ENCODE measurements at places on chromosomes 13 and 19.

DNA sequence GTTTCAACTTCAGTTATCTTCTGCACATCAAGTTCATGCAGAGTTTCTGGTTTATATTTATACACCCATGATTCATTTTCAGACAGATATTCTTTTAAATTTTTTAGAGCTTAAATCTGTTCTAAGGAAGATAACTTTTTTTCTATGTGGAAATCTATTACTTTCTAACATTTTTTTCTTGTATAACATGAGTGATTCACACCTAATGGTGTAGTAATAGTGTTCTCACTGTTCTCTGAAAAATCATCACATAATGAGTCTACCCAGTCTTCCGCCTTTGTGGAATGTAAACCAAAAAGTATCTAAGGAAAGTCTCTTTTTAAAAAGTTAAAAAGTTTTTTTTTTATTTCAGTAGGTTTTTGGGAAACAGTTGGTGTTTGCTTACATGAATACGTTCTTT lies 70.8 kb downstream of the FNDC3A start:
- no peak for DNase-seq

- DNase-seq, result no peak
Observed at GRCh38 chr13:35164324-35164932, 222.4 kb downstream of the NBEA start.

- no peak for DNase-seq
Observed at GRCh38 chr19:58060231-58060630, 1.1 kb downstream of the ZNF135 start.

DNA sequence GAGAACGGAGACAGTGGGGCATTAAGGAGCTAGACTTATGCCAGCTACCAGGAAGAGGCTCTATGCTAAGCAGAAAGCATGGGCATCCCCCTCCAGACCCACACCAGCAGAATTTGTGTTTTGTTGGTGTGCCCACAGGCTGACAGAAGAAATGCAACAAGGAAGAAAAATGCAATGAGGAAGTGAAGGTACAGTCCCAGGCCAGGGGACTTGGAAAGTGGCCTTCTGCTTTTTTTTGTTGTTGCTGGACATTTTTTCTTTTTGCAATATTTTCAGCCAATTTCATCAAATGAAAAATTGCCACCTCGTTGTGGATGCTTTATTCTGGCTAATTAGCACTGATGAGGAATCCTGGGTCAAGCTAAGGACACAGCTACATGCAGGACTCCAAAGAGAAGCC lies 167.7 kb downstream of the TSHZ3 start:
- DNase-seq, result no peak

DNA sequence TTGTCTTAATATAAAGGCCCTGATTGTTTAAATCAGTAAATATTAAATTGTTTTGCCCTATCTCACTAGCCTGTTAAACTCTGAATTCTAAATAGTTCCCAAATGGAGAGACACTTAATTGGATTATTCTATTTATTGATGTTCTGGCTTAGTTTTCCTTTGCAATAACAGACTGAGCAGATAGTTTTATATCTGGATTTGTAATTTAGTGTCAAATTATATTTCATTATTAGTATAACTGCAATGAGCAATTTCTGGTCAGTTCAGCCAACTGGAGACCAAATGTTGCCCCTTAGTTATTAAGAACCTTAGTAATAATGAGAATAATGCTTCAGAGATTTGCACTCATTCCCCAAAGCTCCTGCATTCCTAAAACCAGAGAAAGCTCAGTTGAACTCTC lies 10.1 kb downstream of the FAM124A start:
- DNase-seq, result no peak

DNA sequence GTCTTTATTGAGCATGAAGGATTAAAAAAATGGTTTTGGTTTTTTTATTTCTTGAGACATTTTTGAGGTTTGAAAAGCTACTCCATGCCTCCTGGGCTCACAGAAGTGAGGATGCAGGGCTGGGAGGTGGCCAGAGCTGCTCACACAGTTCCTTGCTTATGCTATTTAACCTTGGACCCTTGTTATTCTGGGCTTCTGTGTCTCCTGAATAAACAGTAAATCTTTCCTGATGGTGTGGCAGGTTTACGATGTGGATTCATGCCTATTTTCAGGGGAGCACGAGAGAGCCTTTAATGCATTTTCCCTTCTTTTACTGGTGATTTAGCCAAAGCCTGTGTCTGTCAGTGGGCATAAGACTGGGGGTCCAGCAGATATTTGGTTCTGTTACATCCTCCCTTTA lies 34.3 kb upstream of the PCDH8 start:
- no peak for DNase-seq

GRCh38 chr19:50239921-50240590 lies 36.6 kb downstream of the MYH14 start:
- no peak for DNase-seq

GRCh38 chr13:99391781-99392469 lies 84.7 kb upstream of the GPR183 start:
- DNase-seq, result no peak

DNA sequence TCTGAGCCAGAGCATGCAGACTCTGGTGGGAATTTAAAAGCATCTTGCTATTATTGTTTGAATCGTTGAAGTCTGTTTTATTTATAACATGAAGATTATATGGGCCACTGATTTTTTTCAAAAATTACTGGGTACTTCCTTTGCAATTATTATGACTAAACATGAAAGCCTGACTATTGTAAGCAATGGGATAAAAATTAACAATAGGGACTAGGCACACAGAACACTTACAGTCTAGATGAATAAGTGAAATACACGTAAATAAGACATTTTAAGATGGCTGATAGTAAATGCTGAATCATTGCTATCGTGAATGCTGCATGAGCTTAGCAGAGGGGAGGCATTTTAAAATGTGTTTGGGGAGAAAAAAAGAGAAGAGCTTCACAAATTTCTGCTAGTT lies 81.0 kb upstream of the MAB21L1 start:
- DNase-seq, result no peak

- no peak for DNase-seq
Observed at GRCh38 chr13:29693275-29693945, 97.9 kb upstream of the SLC7A1 start.

DNA sequence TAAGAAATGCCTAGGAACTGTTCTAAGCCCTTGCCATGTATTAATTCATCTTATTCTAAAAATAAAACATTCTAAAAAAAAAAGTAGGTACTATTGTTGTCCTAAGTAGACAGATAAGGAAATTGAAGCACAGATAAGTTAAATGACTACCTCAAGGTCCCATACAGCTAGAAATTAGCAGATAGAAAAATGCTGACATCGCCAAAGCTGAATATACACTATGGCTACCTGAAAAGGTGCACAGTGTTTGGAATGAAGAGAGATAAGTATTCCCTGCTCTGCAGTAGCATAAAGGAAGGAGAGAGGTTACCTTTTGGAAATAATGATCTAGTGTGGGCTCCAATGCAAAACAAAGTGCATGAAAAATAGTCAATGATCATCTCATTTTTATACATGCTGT lies 65.3 kb downstream of the DCT start:
- no peak for DNase-seq

DNA sequence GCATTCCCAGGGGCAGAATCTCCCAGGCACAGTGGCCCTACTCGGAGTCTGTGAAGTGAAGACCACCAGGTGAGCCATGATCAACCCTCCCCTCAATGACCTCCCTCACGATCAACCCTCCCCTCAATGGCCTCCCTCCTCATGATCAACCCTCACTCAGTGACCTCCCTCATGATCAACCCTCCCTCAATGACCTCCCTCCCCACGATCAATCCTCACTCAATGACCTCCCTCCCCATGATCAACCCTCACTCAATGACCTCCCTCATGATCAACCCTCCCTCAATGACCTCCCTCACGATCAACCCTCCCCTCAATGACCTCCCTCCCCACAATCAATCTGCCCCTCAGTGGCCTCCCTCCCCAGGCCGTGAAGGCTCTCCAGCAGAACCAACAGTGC lies 32.1 kb downstream of the SBNO2 start:
- DNase-seq, result no peak

DNA sequence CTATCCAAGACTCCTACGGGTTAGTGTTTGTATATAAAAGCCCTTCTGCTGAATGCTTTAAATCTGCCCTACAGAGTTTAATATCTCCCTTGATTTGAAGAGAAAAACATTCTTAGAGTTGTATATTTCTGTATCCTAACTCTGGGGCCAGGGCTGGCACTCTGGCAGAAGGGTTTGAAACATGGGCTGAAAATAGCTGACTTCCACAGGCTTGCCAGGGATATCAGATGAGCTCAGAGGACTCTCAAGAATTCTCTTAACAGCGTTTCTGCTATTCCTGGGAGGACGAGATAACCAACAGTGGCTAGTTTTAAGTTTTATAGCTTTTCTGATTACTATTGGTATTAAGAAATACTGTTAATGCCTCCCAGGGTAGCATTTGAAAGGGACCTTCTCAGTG lies 127.5 kb downstream of the LIG4 start:
- DNase-seq, result no peak

GRCh38 chr19:33660410-33661124 lies 38.8 kb downstream of the CHST8 start:
- DNase-seq, result no peak

- DNase-seq, result no peak
Observed at GRCh38 chr19:42062381-42062780, 7.6 kb downstream of the GRIK5 start.

DNA sequence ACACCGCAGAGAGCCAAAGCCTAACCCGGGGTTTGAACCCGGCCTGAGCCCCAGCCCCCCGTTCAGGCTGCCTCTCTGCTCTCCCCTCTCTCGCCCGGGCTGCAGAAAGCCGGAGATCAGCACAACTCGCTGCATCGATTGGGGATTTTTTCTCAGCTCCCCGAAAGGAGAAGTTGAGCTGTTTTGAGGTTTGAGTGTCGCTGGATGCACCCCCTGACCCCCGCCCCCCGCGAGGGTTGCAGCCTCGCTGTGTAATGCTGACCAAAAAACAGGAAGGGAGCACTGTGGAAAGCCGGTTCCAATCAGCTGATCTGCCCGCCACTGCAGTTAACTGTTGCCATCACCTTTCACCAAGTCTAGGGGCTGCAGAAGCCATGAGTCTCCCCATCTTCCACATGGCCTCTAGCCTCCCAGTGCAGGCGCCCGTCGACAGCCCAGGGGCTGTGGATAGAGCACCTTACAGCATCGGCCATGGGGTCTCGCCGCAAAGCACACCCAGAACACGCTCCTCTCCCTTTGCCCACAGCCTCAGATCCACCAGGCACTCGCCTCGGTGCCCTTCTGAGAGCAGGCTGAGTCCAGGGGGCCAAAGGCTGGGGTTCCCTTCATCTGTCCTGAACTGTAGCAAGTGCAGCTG lies 34.5 kb downstream of the MYO9B start:
- no peak for DNase-seq
